ENCODE measurements at places on chromosomes 5 and 9.

GRCh38 chr5:141605523-141606277 is 13.1 kb downstream of the DIAPH1 start:
- peak; percentile 43 for DNase-seq

DNA sequence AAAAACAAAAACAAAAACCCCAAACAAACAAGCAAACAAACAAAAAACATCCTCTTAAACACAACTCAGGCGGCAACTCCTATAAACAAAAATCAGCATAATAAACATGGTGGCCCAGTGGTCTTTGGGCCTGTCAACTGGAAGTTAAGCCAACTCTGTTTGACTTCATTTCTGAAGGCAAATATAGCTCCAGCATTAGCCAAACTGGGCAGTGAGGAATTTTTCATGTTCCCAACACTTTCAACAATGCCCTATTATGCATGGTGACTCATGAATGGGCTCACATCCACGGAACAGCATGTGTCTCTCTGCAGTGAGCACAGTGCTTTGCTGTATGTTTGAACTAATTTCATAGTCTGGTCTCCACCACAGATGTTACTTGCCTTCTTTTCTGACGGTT is 143.9 kb upstream of the STC2 start:
- DNase-seq: peak; percentile 96

- no peak for DNase-seq
Measured at GRCh38 chr9:129258823-129259301, 80.8 kb upstream of the IER5L start.

- no peak for DNase-seq
Measured at GRCh38 chr5:1770443-1770802, 29.2 kb downstream of the MRPL36 start.

Data from EL (cell line).